ENCODE measurements at places on chromosomes 1 and 21. TPM values are rescaled to one million over a fixed set of nuclear protein-coding genes. Genes with fewer than 3 reads are reported as not detected.

BMP8A gene
- not detected for total RNA-seq

TTC39A gene
- 4.0 TPM for total RNA-seq

GPX7 gene
- total RNA-seq, result 10.2 TPM

COP1 gene
- 68.6 TPM for total RNA-seq

CDCA8 gene
- 0.35 TPM for total RNA-seq

NMNAT2 gene
- total RNA-seq, result 0.68 TPM

DNA sequence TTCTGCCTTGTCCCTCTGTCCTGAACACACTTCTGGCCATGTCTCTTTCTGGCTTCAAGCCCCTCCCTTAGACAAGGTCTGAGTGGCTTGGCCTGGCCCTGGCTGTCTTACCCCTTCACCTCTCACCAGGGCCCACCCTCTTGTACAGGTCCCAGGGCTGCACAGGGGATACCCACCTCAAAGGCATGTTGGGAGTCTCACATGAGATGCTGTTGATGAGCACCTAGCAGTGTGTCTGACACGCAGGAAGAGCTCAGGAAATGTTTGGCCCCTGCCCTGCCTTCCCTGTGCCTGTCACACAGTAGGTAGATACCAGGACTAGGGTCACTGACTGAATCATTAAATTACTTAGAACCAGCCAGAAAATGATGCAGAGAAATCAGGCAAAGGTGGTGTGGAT lies 16.6 kb downstream of the ZNF362 start:
- no peak for DNase-seq

- DNase-seq, result no peak
Measured at GRCh38 chr1:182794676-182795201, 5.2 kb downstream of the NPL start.

DNA sequence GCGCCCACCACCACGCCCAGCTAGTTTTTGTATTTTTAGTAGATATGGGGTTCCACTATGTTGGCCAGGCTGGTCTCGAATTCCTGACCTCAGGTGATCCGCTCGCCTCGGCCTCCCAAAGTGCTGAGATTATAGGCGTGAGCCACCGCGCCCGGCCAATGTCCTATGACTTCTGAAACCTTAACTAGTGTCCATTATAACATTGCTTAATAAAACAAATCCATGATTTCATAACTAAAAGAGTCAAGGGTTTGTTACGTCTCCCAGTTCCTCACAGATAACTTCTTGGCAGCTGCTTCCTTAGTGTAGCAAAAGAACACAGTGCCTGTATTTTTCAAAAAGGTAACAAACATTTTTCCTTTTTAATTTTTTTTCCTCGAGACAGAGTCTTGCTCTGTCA lies 53.6 kb downstream of the FBXO42 start:
- DNase-seq, result no peak
